NCI-H1417 treated with DMSO at 0.1 percent for 48 hours (cell line): ENCODE measurements at places on chromosomes 12 and 14.

GRCh38 chr12:99959549-99960170, 25.1 kb downstream of the ANKS1B start:
- DNase-seq, result no peak

- DNase-seq, result no peak
Observed at GRCh38 chr14:54532111-54533012, 22.7 kb downstream of the CGRRF1 start.

DNA sequence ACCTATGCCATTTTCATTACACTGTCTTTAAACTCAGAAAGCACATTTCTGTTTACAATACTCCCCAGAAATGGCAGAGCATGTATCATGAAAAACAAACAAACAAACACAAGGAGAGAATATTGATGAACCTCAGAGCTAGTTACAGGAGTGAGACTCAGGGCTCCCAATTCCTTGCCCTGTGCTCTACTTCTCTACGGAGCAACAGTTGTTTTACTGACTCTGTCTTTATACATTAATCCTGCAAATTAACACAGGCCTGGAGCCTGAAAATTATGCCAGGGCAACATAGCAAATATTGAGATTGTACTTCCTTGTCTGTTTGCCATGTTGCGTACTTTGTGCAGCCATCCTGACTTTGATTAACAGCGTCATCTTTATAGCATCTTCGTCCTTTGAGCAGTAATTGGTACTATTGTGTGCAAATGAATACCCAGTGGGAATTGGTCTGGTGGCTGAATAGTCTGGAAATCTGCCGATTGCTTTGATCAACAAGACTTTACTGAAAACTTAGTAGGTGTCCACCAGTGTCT, 15.2 kb upstream of the AKAP6 start:
- DNase-seq, result no peak

GRCh38 chr12:13339538-13339937, 143.0 kb downstream of the EMP1 start:
- DNase-seq, result no peak

- DNase-seq, result no peak
Observed at GRCh38 chr12:57235728-57236131, 6.2 kb downstream of the SHMT2 start.

- no peak for DNase-seq
Observed at GRCh38 chr12:109883461-109883860, 3.1 kb upstream of the GLTP start.

DNA sequence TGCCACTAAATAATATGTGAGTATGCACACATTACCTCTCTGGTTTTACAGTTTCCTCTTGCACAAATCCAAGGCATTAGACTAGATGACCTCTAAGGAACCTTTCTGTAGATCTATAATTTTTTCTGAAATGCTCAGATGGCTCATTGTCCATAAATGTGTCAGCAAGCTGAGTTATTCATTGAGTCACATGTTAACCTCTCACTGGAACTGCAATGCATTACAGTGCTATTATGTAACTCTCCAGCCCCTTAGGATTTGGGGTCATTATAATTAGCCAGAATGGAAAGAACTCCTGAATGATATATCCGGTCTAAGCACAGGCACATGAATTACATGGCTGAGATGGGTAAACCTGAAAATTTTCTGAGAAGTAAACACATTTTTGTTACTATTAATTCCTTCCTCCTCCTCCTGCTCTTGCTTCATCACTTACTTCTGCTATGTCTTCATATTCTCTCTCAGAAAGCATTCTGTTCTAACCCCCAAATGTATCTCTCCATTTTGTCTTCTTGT, 20.3 kb upstream of the DRAM1 start:
- DNase-seq, result no peak

GRCh38 chr12:19819231-19819630, 379.9 kb downstream of the AEBP2 start:
- no peak for DNase-seq

DNA sequence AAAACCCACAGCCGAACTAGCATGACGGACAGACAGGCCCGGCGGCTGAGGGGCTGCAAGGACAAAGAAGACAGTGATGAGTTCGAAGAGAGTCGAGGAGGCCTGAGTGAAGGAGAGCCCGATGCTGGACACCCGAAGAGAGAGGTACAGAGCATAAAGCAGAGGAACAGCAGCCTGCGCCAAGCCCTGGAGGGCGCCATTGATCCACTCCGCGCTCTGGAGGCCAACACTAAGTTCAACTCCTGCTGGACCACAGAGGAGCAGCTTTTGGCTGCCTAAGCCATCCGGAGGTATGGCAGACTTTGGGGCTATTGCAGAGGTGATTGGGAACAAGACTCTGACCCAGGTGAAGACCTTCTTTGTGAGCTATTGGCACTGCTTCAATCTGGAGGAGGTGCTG, 7.8 kb upstream of the PLXNC1 start:
- no peak for DNase-seq

GRCh38 chr14:66003082-66003730, 483.0 kb upstream of the CCDC196 start:
- DNase-seq, result no peak

- no peak for DNase-seq
Observed at GRCh38 chr12:89880690-89881350, 172.2 kb upstream of the ATP2B1 start.

DNA sequence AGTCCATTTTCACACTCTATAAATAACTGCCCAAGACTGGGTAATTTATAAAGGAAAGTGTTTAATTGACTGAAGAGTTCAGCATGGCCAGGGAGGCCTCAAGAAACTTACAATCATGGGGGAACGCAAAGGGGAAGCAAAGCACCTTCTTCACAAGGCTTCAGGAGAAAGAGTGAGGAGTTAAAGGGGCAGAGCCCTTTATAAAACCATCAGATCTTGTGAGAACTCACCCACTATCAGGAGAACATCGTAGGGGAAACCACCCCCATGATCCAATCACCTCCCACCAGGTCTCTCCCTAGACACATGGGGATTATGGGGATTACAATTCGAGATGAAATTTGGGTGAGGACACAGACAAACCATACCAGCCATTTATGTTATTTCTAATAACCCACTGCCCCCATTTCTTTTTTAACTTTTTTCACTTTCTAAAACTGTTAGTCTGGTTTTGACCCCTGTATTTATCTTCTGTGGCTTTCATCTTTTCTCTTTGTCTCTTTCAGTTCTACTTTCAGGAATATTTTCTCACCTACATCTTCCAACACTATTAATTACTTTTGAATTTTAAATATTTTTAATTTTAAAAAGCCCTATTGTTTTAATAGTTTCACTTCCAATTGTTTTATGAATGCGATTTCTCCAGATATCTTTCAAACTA, 44.5 kb downstream of the WDR89 start:
- no peak for DNase-seq

- DNase-seq, result no peak
Observed at GRCh38 chr12:19002216-19002615, 127.3 kb upstream of the PLEKHA5 start.

DNA sequence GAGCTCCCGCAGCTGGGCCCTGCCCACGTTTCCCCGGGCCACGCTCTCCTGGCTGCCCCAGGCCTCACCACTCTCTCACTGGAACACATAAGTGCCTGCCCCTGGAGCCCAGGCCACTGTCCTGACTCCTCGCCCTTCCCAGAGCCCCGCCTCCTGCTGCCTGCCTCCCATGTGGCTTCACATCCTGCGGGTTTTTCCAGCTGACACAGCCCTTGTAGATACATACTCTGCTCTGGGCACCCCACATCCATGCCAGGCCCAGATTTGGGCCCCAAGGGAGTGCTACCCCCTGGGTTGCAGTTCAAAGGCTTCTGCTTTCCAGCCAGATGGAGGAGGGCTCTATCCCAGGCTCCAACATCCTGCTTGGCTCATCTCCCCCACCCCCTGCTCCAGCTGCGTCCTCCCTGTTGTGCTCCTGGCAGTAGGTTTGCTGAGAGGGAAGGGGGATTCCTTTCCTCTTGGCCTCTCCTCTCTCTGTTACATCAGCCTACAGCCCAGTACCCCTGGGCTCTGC, 60.1 kb downstream of the TSPAN9 start:
- no peak for DNase-seq

- no peak for DNase-seq
Observed at GRCh38 chr12:89844539-89844938, 135.9 kb upstream of the ATP2B1 start.

DNA sequence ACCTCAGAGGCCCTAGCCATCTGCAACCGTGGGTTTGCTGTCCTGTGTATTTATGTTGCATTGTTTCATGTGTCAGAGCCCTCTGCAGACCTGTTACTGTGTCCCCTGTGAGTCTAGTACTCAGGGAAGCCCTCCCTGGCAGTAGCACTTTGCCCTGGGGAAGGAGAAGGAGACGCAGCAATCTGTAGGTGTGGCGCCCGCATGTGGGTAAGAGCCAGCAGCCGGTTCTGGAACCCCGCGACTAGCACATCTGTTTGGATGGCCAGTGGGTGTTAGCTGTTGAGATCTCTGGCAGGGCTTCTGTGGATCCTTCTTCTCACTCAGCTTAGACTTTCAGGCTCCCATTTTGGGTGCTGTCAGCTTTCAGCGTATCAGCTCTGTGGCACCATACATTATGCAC, 57.0 kb downstream of the TECPR2 start:
- DNase-seq, result no peak

- DNase-seq, result no peak
Observed at GRCh38 chr14:52042371-52043289, 26.2 kb downstream of the NID2 start.

DNA sequence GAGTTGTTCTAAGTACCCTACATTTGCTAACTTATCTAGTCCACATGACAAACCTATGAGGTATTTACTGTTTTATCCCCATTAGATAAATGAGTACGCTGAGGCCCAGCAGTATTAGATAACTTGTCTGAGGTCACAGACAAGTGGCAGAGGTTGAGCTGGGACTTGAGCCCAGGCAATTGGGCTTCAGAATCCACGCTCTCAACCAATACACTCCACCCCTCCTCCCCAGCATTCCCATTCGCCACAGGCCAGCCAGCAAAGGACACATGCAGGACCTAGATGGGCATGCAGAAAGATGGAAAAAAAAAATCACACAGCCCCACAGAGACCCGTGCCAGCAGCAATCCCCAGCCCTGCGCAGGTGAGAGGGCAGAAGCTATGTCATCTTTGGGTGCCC, 12.4 kb downstream of the HDAC7 start:
- no peak for DNase-seq

- no peak for DNase-seq
Observed at GRCh38 chr12:57472391-57472790, 7.3 kb downstream of the ARHGAP9 start.

- DNase-seq, result no peak
Observed at GRCh38 chr12:123850246-123851134, 88.4 kb downstream of the DNAH10 start.

- DNase-seq, result no peak
Observed at GRCh38 chr12:5694759-5695409, 250.2 kb downstream of the ANO2 start.

GRCh38 chr12:56581418-56582145, 48.5 kb downstream of the BAZ2A start:
- DNase-seq, result no peak

GRCh38 chr12:43315961-43316360, 236.0 kb downstream of the ADAMTS20 start:
- DNase-seq, result no peak

GRCh38 chr12:124743479-124744272, 120.0 kb downstream of the SCARB1 start:
- DNase-seq, result no peak
